ENCODE measurements at places on chromosomes 1 and 21.
A peak's percentile ranks its signal among the peaks of the same experiment; 100 is the strongest.

DNA sequence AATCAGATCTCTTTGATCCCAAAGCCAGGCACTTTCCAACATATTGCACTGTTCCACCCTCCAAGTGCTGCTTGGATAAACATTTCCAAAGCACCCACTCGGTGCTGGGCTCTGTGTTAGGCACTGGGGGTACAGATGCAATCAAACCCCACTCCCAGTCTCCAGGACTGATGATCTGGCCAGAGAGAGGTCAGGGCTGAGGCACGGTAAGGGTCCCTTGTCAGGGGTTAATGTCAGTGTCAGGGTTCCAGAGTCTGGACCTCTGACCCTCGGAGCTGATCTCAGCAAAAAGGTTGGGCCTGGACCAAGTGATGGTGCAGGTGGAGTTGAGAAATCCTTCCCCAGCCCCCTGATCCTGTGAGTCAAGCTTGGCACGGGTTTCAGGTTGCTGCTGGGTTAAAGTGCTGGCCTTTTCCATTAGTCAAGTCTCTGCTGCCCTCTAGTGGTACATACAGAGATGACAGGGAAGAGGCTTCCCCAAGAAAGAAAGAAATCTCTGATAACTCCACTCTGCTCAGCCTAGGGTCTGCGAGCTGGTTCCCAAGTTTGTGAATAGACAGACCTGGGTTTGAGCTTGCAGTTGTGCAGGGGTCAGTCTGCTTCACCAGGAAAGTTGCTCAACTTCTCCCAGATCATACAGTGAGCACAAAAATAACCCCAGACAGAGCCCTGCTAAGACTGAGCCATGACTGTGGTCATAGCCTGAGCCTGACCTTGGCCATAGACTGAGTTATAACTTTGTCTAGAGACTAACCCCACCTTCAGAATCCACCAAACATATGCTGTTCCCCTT, 74.6 kb downstream of the DMRTA2 start:
- peak; percentile 65 for DNase-seq

GRCh38 chr1:212189352-212189738, 95.9 kb upstream of the PPP2R5A start:
- no peak for DNase-seq

- no peak for DNase-seq
Observed at GRCh38 chr1:211335522-211336157, 9.0 kb downstream of the TRAF5 start.

DNA sequence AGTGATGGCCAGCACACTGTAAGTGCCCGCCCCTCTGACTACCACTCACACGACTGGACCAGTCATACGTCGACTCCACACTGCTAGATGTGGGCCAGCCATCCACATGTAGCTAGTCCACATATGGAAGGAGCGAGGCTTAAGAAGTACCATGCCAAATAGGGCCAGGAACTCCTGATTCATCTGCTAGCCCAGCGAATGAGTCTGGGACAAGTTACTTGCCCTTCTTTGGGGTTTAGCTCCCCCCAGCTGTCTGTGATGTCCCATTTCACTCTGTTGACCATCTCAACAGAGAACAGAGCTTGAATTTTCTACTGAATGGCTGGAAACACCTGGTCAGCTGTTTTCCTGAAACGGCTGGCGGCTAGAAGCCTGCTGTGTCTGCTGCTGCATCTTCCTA, 5.8 kb downstream of the CSRP1 start:
- peak; percentile 71 for DNase-seq

DNA sequence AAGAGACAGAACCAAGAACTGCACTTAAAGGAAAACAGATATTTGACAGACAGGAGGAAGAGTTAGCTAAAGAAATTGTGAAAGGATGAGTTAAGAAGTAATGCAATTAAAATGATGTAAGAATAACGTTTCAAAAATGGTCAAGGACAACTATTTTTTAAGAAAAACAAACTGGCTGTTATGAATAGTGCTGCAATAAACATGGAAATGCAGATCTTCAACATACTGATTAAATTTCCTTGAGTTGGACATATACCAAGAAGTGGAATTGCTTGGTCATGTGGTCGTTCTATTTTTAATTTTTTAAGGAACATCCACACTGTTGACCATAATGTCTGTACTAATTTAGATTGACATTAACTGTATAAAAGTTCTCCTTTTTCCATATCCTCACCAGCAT, 23.1 kb upstream of the PHTF1 start:
- DNase-seq: no peak

DNA sequence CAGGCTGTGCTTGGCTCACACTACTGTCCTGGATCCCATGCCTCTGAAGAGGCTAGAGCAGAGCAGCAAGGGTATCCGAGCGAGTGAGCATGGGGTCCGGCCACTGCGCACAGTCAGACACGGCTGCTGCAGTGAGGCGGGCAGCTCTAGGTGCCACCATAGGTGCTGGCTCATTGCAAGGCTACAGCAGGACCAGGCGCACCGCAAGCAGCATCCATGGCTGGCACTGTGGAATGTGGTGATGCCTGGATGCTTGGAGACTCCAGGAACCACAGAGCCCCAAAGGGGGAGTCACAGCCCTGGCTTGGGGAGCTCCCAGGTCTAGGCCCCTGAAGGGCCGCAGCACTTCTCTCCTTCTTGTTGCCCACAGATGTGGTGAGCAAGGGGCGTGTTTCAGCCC, 47.2 kb downstream of the ATP6V1G3 start:
- peak; percentile 55 for DNase-seq

DNA sequence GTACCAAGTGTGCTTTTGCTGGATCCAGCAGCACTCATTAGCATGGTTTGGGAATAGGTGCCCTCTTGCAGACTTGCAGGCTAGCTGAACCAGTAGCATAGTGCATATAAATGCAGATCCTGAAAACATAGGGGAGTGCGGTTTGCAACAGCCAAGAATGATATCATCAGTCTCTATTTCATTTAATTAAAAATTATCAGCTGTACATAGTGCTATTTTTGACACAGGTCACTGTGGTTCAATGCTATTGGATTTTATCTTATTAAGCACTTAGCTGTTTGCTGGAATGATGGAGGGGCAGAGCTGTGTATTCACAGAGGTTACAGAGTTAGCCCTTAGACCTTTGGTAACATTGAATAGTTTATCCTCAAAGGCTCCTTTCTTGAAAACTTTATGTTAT, 43.6 kb downstream of the CYYR1 start:
- no peak for DNase-seq

DNA sequence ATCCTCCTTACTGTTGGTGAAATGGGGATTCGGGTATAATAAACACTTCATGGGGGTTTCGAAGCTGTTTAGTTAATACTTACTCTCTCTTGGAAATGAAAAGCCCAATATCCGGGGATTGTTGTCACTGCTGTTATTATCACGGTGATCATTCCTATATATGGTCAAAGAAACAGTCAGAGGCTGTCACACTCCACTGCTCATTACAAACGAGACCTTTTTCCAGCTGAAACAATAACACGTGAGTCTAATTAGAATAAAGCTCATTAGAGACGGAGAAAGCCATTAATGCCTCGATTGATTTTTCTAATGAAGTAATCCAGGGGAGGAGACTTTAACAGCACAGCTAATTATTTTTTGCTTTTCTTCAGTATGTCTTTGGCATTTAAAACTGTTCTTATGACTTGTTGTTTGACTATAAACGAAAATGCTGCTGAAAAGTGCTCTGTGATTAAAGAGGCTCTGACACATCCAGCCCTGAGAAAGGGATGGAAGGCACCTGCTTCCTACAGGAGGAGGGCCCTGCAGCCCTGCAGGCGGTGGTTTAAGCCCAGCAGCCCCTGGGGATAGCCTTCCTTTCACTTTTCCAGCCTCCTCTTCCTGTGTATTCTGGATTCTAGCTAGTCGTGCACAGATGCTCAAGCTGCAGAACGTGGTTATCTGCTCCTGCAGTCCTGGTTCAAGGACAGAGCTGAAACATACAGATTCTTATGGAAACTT, 143.6 kb downstream of the EDEM3 start:
- no peak for DNase-seq

GRCh38 chr1:1535201-1536018, 5.0 kb downstream of the TMEM240 start:
- no peak for DNase-seq

- DNase-seq: no peak
Observed at GRCh38 chr1:1438531-1439381, 3.3 kb downstream of the VWA1 start.

DNA sequence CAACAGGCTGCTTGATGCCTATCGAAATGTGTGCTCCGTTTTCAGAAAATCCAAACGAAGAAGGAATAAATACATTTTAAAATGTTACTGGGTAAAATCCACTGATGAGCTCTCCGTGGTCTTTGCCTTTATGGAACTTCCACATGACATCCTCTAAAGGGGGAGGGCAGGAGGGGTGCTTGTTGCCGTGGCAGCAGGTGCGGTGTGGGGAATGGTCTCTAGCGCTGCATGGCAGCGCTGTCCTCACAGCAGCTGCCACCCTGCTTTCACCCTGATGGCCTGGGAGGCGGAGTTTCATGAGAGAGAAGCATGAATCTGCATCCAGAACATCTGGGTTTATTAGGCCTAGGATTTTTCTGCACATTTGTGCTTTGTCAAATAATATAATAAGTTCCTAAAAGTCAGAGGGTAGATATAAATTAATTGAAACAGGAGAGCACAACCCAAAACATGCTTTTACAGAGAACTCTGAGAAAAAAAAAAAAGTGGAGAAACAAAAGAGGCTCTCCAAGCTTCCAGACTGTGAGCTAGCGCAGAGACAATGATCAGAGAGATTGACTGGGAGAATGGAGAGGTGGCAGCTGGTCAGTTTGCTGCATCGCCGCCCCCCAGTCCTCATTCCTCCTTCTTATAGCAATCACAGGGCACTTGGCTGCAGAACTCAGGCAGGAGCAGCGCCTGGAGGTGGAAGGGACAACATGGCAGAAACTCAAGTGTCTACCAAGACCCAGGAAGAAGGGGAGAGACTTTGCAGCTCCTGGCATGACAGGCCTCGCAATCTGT, 228.6 kb downstream of the DSCAM start:
- DNase-seq: no peak
